GM13976 (cell line): ENCODE measurements at places on chromosomes 6 and 20.

- DNase-seq, result no peak
These were observed 123.9 kb downstream of the MAP3K4 start for GRCh38 chr6:161115468-161115867.

DNA sequence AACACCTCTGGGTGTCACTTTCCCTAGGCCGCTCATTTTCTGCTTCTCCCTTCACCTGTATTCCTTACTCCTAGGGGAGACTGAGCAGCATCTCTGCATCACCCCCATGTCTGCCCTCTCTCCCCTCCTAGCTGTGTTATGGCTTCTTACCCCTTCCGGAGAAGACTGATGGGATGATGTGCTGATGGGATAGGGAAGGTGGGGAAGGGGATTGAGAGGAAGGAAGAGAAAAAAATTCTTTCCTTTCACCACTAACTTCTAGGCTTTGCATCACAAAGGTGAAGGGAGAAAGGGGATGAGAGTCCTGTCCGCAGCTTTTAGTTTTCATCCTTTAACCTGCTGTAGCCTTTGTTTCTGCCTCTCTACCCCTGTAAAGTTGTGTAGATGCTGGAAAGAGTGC lies 26.7 kb downstream of the AKAP7 start:
- DNase-seq, result no peak

DNA sequence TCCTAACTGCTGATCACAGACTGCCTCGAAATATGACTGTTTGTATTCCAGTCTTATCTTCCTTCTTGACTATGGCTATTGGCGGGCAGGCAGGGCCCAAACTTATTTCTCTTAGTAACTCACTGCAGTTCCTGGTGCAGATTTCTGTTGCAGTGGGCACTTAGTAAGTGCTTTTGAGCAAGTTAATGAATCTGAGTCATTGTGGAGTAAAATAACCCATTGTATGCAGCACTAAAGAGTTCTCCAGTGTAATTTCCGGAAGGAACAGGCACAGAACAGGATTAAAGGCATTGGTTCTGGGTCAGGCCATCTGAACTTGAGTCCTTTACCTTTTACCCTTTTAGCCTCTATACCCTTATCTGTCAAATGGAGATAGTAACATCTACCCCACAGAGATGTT lies 23.6 kb downstream of the SLC35F1 start:
- no peak for DNase-seq

DNA sequence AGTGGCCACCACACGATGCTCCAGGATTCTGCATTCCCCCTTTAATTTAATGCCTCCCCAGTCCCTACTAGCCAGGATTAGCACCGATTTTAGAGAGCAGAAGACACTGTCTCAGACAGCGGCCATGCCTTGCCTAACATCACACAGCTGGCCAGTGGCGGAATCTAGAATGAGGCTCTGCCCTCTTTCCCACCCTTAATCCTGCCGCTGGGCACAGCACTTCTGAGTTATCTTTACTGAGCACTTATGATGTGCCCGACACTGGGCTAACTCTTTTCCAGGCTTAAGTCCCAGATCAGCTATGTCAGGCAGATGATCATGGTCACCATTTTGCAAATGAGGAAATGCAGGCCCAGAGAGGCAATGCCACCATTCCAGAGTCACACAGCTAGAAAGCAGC lies 5.6 kb upstream of the BPIFA2 start:
- no peak for DNase-seq

DNA sequence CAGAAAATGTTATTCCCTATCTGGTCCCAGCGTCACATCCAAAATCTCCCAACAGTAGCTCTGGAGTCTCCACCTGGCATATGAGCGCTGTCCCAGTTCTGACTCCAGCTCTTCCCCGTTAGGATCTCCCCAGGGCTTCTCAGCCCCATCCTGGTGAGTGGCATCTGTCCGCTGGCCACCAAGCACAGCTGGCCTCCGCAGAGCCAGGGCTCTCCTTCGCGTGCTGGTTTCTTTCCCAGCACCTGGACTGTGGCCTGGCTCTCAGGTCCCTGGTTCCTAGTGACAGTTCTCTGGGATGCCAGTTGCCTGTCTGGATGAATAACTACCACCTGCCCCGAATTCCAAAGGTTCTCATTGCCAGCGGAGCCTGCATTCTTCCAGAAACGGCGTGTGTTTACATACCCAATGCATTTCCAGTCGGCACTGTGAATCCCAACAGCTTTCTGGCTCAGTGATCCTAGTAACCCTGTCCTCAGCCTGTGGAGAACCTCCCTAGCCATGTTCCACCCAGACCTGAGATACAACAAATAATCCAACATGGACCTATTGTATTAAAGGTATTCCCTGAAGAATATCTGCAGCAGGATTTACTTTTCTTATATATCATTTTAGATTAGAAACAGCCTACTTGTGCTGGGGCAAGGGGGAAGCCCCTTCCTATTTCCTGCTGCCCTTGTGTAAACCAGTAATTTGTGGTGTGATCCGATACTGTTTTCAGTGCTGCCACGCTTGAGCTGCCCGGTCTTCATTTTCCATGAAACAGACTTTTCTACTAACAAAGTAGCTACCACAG lies 69.9 kb upstream of the PDE10A start:
- no peak for DNase-seq
